Natural killer cell treated with Interleukin-12 subunit alpha and Interleukin-12 subunit beta and Interleukin-15 and Interleukin-18, amount 100 ng/mL, for 72 hours (primary cell): ENCODE measurements at places on chromosomes 2 and 18. TPM values are rescaled to one million over a fixed set of nuclear protein-coding genes. Genes with fewer than 3 reads are reported as not detected.
A peak's percentile ranks its signal among the peaks of the same experiment; 100 is the strongest.

GRCh38 chr18:55534547-55534946 lies 53.4 kb downstream of the TCF4 start:
- H3K4me1 ChIP-seq = peaks cover 8% of the 10 kb centered on the region
- H3K27me3 ChIP-seq = no peaks in the 10 kb centered on the region
- H3K27ac ChIP-seq = no peak overlapping the region

GRCh38 chr2:70627211-70627898 lies 73.7 kb upstream of the TGFA start:
- peaks cover 30% of the 10 kb centered on the region for H3K27me3 ChIP-seq
- H3K4me1 ChIP-seq = no peaks in the 10 kb centered on the region
- no peaks in the 10 kb centered on the region for H3K36me3 ChIP-seq
- no peak overlapping the region for H3K27ac ChIP-seq

DNA sequence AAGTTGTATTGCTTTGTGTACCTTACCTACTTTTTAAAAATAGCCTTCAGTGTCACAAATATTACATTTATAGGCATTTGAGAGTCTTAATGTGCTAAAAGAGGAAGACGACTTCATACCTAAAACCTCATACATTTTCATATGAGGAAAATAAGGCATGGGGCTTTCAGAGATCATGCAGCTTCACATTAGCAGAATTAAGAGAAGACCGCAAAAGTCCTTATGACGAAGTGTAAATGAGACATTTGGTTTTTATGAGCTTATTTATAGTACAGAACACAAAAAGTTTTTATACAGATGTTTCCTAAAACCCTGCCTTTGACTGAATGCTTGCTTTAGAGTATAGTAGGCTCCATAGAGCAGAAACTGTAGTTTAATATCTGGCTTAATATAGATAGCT lies 10.1 kb upstream of the CCDC138 start:
- no peak overlapping the region for H3K27ac ChIP-seq
- DNase-seq = no peak
- peaks cover 13% of the 10 kb centered on the region for H3K36me3 ChIP-seq

GRCh38 chr2:11427224-11427623 lies 38.7 kb downstream of the E2F6 start:
- H3K4me1 ChIP-seq = peaks cover 4% of the 10 kb centered on the region
- no peak overlapping the region for H3K4me3 ChIP-seq
- H3K27me3 ChIP-seq = no peaks in the 10 kb centered on the region
- H3K36me3 ChIP-seq = no peaks in the 10 kb centered on the region

GRCh38 chr18:63924551-63924950 lies 16.8 kb downstream of the SERPINB10 start:
- H3K27ac ChIP-seq = no peak overlapping the region
- H3K36me3 ChIP-seq = no peaks in the 10 kb centered on the region
- peaks cover 37% of the 10 kb centered on the region for H3K27me3 ChIP-seq
- peaks cover 3% of the 10 kb centered on the region for H3K4me1 ChIP-seq
- H3K4me3 ChIP-seq = no peak overlapping the region
- DNase-seq = no peak

The PROM2 gene
- 1.1 TPM for total RNA-seq

- H3K27me3 ChIP-seq = no peaks in the 10 kb centered on the region
- peaks cover 13% of the 10 kb centered on the region for H3K4me1 ChIP-seq
- H3K27ac ChIP-seq = no peak overlapping the region
- H3K36me3 ChIP-seq = peaks cover 21% of the 10 kb centered on the region
- no peak overlapping the region for H3K4me3 ChIP-seq
Measured at GRCh38 chr2:43393918-43394317, 167.5 kb upstream of the ZFP36L2 start.

The BIN1 gene
- total RNA-seq = 35.9 TPM

GRCh38 chr2:28322981-28323396 lies 69.7 kb upstream of the FOSL2 start:
- H3K4me1 ChIP-seq = peaks cover 8% of the 10 kb centered on the region
- H3K27ac ChIP-seq = no peak overlapping the region

The ALK gene
- not detected for total RNA-seq

GRCh38 chr18:37963837-37964236 lies 398.2 kb upstream of the CELF4 start:
- H3K36me3 ChIP-seq = no peaks in the 10 kb centered on the region
- no peaks in the 10 kb centered on the region for H3K27me3 ChIP-seq
- H3K4me1 ChIP-seq = no peaks in the 10 kb centered on the region
- H3K4me3 ChIP-seq = no peak overlapping the region

DNA sequence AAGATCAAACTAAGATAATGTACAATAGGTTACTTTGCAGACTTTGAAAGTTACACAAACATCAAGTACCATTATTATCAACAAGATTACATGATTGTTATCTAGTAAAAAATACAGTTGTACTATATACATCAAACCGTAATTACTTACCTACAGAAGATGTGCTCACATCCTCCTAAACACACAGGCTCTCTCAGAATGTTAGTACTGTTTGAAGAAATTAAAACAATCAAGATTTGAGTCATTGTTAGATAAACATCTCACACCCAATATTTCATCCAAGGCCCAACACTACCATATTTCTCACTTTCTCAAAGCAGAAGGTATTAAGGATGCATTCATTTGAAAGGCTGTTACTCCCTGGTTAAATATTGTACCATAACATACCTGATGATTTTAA lies 12.6 kb downstream of the BARD1 start:
- H3K4me3 ChIP-seq = no peak overlapping the region
- H3K27ac ChIP-seq = no peak overlapping the region
- no peak for DNase-seq
- H3K4me1 ChIP-seq = peaks cover 33% of the 10 kb centered on the region
- peaks cover 22% of the 10 kb centered on the region for H3K36me3 ChIP-seq

- no peak for DNase-seq
- peaks cover 59% of the 10 kb centered on the region for H3K4me1 ChIP-seq
- H3K27ac ChIP-seq = peak overlapping the region; percentile 47
- peaks cover 30% of the 10 kb centered on the region for H3K36me3 ChIP-seq
- H3K27me3 ChIP-seq = no peaks in the 10 kb centered on the region
Measured at GRCh38 chr2:97730245-97730644, 16.9 kb downstream of the ZAP70 start.

The MOGAT1 gene
- total RNA-seq = not detected

DNA sequence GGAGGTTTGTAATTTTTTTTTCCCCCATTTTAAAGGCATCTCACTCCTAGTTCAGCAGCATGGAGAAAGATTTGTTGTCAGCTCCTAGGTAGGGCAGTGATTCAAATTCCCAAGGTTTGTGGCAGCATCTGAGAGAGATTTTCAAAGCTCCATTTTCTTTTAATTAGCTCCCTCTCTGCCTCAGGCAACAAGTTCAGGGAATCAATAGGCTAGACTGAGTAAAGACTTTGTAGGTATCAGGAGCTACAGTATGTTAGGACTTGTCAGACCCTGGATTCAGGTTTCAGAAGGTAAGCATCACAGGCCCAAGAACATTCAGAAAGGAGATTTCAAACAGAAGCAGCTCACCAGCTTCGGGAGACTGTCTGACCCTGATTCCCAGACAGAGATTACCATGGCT lies 273.3 kb upstream of the ERBB4 start:
- no peak for DNase-seq
- H3K36me3 ChIP-seq = peaks cover 6% of the 10 kb centered on the region
- H3K4me1 ChIP-seq = peaks cover 51% of the 10 kb centered on the region

The TCF7L1 gene
- total RNA-seq = 0.14 TPM

GRCh38 chr18:3616142-3616541 lies 166.2 kb downstream of the TGIF1 start:
- no peak overlapping the region for H3K4me3 ChIP-seq
- H3K27me3 ChIP-seq = no peaks in the 10 kb centered on the region
- no peak overlapping the region for H3K27ac ChIP-seq

The AGAP1 gene
- 7.4 TPM for total RNA-seq

GRCh38 chr2:203804070-203804469 lies 63.5 kb upstream of the CTLA4 start:
- peak; percentile 74 for DNase-seq
- H3K36me3 ChIP-seq = peaks cover 19% of the 10 kb centered on the region
- H3K4me1 ChIP-seq = peaks cover 61% of the 10 kb centered on the region
- H3K4me3 ChIP-seq = peak overlapping the region; percentile 76

DNA sequence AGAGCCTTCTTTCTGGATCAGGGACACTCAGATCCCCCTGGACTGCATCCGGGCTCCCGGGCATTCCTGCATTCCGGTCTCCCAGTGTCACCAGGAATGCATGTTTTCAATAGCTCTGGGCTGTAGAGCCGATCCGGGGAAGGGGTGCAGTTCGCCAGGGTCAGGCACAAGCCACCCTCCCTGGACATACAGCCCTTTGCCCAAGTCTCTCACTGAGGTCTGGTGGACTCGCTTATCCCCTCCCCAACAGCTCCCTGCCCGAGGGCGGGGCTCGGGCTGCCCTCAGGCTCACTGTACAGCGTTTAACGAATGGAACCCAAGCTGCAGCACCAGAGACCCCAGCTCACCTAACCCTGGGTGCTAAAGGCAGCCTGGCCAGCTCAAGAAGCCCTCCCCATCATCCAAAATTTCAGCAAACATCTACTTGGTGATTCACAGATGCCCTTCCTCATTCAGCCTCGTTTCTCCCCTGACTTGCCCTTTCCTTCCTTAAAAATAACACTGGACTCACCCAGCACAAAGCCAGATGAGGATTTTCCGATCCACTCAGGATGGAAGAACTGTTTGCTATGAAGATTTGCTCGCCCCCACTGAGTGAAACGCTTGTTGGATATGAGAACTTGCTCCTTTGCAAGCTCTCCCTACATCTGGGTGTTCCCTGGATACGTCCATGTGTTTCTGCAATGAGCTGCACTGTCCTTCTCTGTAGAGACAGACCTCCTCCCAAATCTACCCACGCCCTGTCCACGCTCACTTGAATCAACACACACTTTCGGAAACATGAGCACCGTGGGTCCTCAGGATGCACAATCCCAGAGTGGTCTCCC lies 58.1 kb downstream of the PXDN start:
- no peak overlapping the region for H3K27ac ChIP-seq
- no peak for DNase-seq
- H3K4me1 ChIP-seq = no peaks in the 10 kb centered on the region
- H3K4me3 ChIP-seq = no peak overlapping the region
- no peaks in the 10 kb centered on the region for H3K27me3 ChIP-seq
- no peaks in the 10 kb centered on the region for H3K36me3 ChIP-seq

The PRKD3 gene
- 41.4 TPM for total RNA-seq

- H3K27me3 ChIP-seq = no peaks in the 10 kb centered on the region
- H3K27ac ChIP-seq = no peak overlapping the region
- DNase-seq = no peak
- H3K4me3 ChIP-seq = no peak overlapping the region
- peaks cover 4% of the 10 kb centered on the region for H3K36me3 ChIP-seq
- H3K4me1 ChIP-seq = no peaks in the 10 kb centered on the region
Measured at GRCh38 chr18:73150199-73150598, 282.4 kb upstream of the NETO1 start.

GRCh38 chr18:58902961-58903360 lies 38.3 kb downstream of the ZNF532 start:
- no peaks in the 10 kb centered on the region for H3K4me1 ChIP-seq
- DNase-seq = no peak
- H3K36me3 ChIP-seq = no peaks in the 10 kb centered on the region
- H3K27ac ChIP-seq = no peak overlapping the region

- H3K27me3 ChIP-seq = no peaks in the 10 kb centered on the region
- no peak for DNase-seq
- H3K4me3 ChIP-seq = no peak overlapping the region
- peaks cover 52% of the 10 kb centered on the region for H3K36me3 ChIP-seq
- peak overlapping the region; percentile 79 for H3K27ac ChIP-seq
Measured at GRCh38 chr18:44765456-44765855, 84.8 kb downstream of the SETBP1 start.

DNA sequence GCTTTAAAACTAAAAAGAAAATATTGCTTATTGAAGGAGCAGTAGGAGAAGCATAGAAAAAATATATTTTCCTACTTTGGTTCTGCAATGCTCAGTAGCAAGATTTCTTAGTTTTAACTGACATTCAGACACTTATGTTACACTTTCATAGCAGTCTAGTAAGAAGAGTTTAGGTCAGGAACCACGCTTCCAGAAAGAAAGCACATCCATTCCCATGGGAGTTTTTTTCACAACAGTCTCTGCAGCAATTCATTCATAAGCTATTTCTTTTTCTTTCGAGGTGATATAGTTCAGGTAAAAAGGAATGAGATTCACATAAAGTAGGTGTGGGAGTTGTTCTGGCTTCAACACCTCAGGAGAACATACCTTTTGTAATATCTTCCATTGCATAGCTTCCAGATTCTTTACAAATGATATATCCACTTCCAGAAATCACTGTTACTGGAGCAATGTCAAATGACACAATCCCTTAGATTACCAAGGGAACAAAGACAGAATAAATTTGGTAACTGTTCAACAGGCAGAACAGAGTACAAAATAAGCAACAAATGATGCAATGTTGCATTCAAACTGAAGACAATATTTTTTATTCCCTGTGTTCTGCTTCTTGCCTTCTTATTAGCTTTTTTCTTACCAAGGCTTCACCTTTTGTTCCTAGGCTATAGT lies 95.2 kb upstream of the GULP1 start:
- no peak for DNase-seq
- H3K27me3 ChIP-seq = no peaks in the 10 kb centered on the region
- H3K4me1 ChIP-seq = no peaks in the 10 kb centered on the region
- H3K27ac ChIP-seq = no peak overlapping the region

The CYRIA gene
- total RNA-seq = 13.3 TPM

GRCh38 chr2:218146056-218146455 lies 20.2 kb downstream of the CXCR2 start:
- H3K27me3 ChIP-seq = no peaks in the 10 kb centered on the region
- H3K36me3 ChIP-seq = no peaks in the 10 kb centered on the region
- H3K27ac ChIP-seq = no peak overlapping the region

The CERKL gene
- not detected for total RNA-seq

DNA sequence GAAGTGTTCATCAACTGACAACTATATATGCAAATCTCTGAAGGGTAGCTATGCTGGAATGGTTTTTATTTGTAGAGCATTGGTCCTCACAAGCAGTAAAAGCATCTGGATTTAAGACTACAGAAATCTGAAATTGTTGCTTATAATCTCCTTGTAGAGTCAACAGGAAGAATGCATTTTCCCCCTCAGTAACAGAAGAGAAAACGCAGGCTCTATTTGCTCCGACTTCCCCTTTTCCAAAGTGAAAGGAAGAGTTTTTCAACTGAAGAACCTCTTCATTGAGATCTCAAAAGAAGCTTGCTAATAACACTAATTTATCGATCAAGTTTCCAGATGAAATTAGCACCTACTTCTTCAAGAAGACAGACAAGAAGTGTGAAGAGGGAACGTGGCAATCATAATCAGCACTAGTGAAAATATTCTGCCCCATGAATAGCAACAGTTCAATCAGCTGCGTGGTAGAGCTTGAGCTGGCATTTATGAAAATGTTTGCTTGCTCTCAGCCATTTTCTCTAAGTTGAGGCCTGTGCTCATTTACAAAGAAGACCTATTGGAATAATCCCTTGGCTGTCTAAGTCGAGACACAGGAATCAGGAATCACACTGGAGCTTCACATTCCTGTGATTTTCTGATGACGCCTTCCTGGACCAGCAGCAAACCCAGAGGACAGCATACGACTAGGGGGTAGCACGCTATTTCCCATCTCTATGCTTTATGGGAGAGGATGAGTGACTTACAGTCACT lies 43.7 kb downstream of the TGIF1 start:
- peak overlapping the region; percentile 19 for H3K4me3 ChIP-seq
- peaks cover 15% of the 10 kb centered on the region for H3K4me1 ChIP-seq
- no peak overlapping the region for H3K27ac ChIP-seq
- H3K27me3 ChIP-seq = peaks cover 39% of the 10 kb centered on the region
- no peaks in the 10 kb centered on the region for H3K36me3 ChIP-seq

The KLF11 gene
- 6.1 TPM for total RNA-seq

The SLC16A14 gene
- not detected for total RNA-seq
